ENCODE measurements at places on chromosomes 16 and 17.

DNA sequence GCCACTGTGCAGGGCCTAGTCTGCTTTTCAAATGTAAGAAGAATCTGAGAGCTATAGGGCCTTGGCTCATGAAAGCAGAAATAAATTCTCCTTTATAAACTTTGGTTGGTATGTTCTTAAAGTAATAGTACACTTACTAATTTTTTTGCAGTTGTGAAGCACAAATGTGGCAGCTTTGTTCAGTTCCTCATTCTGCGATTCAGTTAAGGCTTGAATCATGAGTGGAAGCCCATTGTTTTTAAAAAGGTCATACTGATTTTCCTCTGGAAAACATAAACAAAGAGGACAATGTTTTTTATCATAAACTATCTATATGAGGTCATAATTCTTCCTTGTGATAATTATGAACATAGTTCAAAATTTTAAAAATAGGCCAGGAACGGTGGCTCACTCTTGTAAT is 23.6 kb upstream of the DYNC1LI2 start:
- DNase-seq, result no peak

- peak; percentile 54 for DNase-seq
Observed at GRCh38 chr16:4699046-4699556, 5.7 kb downstream of the NUDT16L1 start.

DNA sequence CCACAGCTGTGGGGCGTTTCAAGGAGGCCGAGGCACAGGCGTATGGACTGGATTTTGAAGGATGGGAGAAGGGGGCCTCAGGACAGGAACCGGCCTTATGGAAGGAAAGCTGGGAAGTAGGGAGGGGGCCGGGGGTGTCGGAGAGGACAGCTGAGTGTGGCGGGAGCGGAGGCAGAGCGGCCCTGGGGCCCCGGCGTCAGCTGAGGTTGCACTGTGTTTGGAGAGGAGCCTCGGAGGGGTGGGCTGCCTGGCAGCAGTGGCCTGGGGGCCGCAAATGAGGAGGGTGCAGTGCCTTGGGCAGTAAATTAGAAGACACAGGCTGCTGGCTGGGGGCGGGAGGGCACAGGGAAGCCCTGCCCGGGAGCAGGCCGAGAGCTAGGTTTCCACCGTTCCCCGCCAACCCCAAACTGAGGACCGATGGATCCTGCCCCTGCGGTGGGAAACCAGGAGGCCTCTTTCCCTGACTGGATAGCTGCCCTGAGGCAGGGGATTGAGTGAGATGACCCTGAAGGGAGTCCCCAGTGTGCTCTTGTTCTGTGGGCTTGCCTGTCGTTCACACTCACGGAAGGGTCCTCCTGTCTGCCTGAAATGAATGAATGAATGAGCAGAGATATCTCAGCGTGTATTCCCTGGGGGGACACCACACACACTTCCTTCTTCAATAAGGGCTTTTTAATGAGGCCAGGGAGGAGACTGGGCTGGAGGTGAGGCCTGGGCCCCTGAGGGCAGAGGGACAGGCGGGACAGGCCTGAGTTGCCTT is 18.4 kb downstream of the FOXJ1 start:
- DNase-seq, result no peak

GRCh38 chr16:89860747-89861304 is 12.6 kb upstream of the TCF25 start:
- DNase-seq, result peak; percentile 94

GRCh38 chr17:38449364-38449763 is 21.1 kb downstream of the ARHGAP23 start:
- no peak for DNase-seq

- no peak for DNase-seq
Observed at GRCh38 chr17:81373536-81374160, 21.6 kb upstream of the BAHCC1 start.
